ENCODE measurements at places on chromosomes 4 and X. TPM values are rescaled to one million over a fixed set of nuclear protein-coding genes. Genes with fewer than 3 reads are reported as not detected.

Gene CSAG3
- total RNA-seq, result not detected

Gene PRDM8
- total RNA-seq, result 1.9 TPM

DNA sequence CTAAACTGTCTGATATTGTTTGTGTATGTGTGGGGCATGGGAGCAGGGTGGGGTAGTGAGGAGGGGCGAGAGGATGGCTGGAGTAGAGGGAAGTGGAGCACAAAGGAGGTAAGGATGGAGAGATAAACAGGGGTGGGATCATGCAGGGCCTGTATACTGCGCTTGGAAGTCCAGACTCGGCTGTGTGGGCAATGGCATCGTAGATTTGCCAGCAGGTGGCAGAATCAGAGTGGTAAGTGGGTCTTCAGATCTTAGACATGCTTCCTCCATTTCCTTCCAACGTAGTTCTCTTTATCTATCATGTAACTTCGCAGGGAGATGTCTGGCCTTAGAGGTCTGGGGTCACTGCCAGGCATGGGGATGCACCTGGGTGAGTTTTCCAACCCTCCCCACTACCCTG is 155.5 kb downstream of the PDGFRA start:
- DNase-seq, result no peak

GRCh38 chr4:37953620-37954293 is 6.4 kb upstream of the PTTG2 start:
- DNase-seq, result no peak

- DNase-seq, result no peak
These were observed 481.5 kb downstream of the BCOR start for GRCh38 chrX:39616098-39616729.

- DNase-seq, result no peak
These were observed 635.2 kb upstream of the SPANXN1 start for GRCh38 chrX:144612076-144612475.

Gene PLP1
- total RNA-seq, result 12.5 TPM

Gene PROM1
- 3.4 TPM for total RNA-seq

- DNase-seq, result no peak
These were observed 78.1 kb downstream of the LDB2 start for GRCh38 chr4:16820329-16820728.

GRCh38 chrX:107603429-107604159 is 24.7 kb upstream of the PRPS1 start:
- DNase-seq, result no peak

- no peak for DNase-seq
These were observed 228.7 kb downstream of the PRDM5 start for GRCh38 chr4:120693816-120694215.

Gene SH2D1A
- total RNA-seq, result not detected

Gene RBM46
- 0.23 TPM for total RNA-seq

GRCh38 chrX:19882066-19882775 is 5.2 kb downstream of the SH3KBP1 start:
- DNase-seq, result no peak

Gene AMELX
- total RNA-seq, result not detected

DNA sequence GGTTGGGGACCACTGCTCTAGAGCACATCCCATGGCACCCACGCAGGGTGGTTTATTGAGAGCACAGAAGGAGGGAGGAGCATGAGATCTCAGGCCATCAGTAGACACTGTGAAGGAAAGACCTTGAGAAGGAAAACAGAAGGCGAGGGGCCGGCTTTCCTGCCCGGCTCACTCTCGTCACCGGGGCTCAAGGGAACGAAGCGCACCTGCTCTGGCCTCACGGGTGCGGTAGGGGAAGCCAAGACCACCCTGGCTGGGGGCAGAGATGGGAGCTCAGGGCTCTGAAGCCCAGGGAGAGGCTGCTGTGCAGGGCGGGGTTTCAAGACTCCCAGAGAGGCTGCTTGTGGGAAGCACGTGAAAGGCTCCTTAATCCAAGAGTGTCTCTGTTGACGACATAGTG is 105.9 kb downstream of the TNIP2 start:
- no peak for DNase-seq

DNA sequence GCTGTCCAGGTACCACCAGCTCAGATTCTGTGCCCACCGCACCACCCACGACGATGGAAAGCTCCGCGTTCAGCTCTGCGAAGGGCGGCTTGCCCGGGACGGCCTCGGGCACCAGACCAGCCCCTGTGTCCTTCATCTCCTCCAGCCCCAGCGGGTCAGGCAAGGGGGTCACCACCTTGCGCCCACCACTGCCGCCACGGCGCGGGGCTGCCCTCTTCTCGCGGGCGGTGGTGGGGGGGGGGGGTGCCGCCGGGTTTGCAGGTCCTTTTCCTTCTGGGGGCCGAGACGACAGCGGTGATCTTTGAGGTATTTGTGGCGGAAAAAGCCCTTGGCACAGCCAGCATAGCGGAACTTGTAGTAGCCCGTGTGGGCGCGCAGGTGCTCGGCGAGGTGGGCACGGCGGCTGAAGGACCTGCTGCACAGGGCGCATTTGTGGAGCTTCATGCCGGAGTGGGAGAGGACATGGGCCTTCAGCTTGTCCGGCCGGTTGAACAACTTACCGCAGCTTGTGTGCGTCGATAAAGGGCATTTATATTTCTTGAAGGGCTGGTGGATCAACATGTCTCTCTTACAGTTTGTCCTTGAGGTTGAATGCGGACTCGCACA is 50.9 kb downstream of the CFAP299 start:
- no peak for DNase-seq

DNA sequence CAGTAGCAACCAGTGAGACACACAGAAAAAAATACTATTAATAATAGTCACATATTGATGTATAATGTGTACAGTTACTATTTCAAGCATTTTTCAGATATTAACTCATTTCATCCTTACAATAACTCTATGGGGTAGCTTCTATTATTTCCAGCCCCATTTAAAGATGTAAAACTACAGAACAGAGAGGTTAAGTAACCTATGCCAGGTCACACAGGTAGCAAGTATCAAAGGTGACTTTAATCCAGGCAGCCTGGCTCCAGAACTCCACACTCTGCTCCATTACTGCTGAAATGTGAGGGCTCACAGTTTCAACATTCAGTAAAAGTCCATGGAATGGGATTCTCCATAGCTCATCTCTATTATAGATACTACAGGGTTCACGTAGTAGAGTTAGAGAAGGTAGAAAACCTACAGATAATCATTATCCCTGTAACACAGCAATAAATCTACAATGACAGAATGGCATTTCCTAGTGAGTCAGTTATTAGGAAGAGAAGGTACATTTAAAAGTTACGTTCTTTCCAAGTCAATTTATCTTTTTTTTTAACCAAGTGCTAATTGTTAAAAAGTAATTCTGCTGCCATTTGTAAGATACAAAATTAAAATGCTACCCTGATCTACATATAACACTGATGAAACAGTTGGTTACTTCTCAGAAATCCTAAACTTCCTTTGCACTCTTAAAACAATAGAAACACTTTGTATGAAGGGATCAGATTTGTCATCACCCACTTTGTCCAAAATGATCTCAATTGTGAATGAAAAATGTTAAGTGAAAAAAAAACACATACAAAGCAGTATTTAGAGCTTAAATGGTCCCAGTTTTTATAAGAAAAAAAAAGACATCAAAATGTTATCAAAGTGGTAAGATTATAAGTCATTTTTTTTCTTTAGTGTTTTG is 18.7 kb downstream of the RELL1 start:
- no peak for DNase-seq

DNA sequence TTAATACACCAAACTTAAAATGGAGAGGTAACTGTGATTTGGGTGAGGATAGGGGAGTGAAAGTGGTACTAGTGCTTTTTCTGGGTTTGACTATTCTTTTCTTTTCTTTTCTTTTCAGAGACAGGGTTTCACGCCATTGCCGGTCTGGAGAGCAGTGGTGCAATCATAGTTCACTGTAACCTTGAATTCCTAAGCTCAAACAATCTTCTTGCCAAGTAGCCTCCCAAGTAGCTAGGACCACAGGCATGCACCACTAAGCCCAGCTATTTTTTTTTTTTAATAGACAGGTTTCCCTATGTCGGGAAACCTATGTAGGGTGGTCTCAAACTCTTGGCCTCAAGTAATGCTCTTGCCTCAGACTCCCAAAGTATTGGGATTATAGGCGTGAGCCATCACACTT is 3.0 kb upstream of the ARMCX4 start:
- no peak for DNase-seq

DNA sequence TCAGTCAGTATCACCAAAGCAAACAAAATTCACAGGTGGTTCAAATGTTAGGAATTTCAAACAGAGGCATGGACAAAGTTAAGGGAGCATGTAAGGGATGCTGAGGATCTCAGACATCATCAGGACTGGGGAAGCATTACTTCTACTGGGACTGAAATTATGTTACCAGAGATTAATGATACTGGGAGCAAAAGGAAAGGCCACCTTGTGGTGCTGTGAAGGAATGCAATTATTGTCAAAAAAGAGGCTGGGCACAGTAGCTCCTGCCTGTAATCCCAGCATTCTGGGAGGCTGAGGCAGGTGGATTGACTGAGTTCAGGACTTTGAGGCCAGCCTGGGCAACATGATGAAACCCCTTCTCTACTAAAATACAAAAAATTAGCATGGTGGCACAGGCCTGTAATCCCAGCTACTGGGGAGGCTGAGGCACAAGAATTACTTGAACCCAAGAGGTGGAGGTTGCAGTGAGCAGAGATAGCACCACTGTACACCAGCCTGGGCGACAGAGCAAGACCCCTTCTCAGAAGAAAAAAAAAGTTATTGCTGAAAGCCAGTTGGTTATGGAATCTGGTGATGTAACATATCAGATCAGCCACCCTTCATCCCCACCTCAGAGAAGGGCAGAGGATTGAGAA is 954.3 kb downstream of the PCDH7 start:
- no peak for DNase-seq

DNA sequence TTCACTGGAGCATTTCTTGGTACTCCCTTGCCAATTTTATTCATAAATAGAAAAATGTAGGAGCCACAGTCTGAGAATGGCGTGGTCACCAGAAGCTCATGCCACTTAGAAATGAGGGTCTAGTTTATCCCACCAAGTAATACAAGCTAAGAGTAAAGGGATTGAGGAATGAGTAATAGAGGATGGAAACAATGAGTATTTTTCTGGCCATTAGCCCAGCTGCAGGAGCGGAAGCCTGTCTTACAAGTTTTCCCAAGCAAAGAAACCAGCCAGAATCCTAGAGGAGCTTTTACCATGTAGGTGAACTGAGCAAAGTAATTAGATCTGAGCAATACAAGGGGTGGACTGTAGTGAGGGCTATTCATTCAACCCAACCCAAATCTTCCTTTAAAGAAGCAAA is 160.7 kb upstream of the NPY2R start:
- DNase-seq, result no peak

Gene PCSK1N
- total RNA-seq, result not detected

- peak; percentile 28 for DNase-seq
These were observed at the start of gene GPC3 for GRCh38 chrX:133985164-133985966. Gene GPC3 (minus strand): TSS chrX:133985594.

- DNase-seq, result no peak
These were observed 108.9 kb upstream of the ZCCHC13 start for GRCh38 chrX:74195120-74195519.

- no peak for DNase-seq
These were observed 414.4 kb downstream of the ARHGAP24 start for GRCh38 chr4:85889314-85889713.

Gene TMPRSS11B
- not detected for total RNA-seq

DNA sequence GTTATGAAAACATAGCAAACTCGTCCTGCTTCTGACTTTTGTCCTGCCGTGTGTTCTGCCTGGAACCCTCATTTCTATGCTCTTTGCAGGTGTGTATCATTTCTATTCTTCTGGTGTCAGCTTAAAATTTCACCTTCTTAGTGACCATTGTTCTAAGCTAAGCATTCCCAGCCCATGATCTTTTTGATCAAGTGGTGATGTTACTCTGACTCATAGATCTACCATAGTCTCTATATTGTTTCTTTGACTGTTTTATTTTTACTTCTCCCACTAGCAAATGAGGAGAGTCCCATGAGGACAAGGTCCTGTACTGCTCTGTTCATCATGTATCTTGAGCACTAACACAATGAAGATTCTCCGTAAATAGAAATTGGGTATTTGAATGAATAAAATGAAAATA is 14.1 kb upstream of the CXCL6 start:
- no peak for DNase-seq

Gene HMX1
- total RNA-seq, result not detected

- no peak for DNase-seq
These were observed 589.2 kb upstream of the NR3C2 start for GRCh38 chr4:149031399-149031798.

Gene SSX2
- total RNA-seq, result not detected

Gene SLC7A11
- total RNA-seq, result 0.07 TPM

DNA sequence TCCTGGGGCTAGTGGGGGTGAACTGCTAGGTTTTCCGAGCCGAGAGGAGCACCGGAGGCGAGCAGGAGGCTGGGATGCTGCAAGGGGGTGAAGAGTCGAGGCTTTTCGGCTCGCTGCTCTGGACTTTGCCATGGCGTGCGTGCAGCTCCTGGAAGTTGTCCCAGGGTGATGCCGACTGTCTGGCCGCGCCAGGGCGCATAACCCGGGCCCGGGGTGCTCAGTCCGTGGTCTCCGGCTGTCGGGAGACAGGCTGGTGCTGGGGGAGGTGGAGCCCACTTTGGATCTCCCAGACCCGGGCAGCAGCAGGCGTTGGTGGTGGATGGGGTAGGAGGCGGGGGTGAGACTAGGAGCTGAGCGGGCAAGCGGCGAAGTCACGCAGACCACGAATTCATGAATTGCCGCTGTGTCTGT is 793 bp downstream of the GRIA3 start:
- no peak for DNase-seq

DNA sequence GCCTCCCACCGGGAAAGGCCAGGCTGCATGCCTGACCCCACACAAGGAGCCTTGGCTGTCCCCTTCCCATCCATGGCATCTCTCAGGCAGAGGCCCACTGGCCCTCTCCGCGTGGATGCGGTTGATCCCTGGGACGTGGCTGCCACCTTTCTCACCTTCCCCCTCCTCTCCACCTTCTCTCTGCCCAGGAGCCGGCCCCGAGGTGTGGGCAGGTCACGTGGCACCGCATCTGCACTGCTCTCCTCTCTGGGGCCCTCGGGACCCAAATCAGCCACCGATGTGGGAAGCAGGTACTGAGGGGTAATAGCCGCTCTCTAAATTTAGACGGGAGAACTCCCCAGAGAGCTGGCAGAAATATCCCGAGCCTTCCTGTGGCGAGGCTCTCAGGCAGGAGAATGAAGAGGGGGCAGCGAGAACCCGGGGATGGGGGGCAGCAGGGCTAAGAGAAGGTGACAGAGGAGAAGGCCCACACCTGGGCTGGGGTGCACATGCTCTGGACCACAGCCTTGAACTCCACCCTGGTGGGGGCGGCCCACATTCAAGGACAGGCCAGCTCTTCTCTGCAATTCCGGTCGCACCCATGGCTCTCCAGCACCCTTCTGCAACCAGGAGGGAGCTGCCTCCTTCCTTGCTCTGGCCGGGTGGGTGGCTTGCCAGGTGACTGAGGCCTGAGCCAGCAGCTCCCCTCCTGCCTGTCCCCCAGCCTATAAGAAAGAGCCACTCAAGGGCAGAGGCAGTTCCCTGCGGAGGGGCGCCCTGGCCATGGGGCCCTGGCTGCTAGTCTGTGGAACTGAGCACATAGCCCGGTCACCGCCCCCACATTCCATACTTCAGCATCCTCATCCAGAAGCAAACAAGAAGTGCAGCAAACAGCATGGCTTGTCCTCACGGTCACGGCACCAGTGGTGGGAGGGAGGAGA is 9.6 kb upstream of the DUSP9 start:
- DNase-seq, result no peak

Gene CLDN34
- total RNA-seq, result not detected

Gene ARX
- not detected for total RNA-seq

Gene UFSP2
- total RNA-seq, result 45.7 TPM

GRCh38 chr4:140061194-140061593 is 92.8 kb downstream of the MAML3 start:
- no peak for DNase-seq

GRCh38 chr4:11596989-11597388 is 168.3 kb upstream of the HS3ST1 start:
- no peak for DNase-seq

GRCh38 chr4:113738251-113738650 is 23.3 kb downstream of the CAMK2D start:
- DNase-seq, result no peak
